Stimulated activated CD4-positive, alpha-beta T cell treated with anti-CD3 and anti-CD28 coated beads, Interleukin-4, amount 100 ng/mL, for 48 hours (primary cell): ENCODE measurements at places on chromosomes 7 and 10.

- no peak for DNase-seq
Measured at GRCh38 chr10:105837951-105838350, 1196.9 kb downstream of the SORCS3 start.

- no peak for DNase-seq
Measured at GRCh38 chr7:143408686-143409561, at the start of gene EPHA1. Gene EPHA1 (minus strand): TSS chr7:143408856. CDS start chr7:143408805, 51 bp downstream.

- DNase-seq, result no peak
Measured at GRCh38 chr7:50664937-50665336, 99.7 kb upstream of the DDC start.

GRCh38 chr7:111363099-111363498 lies 199.2 kb downstream of the IMMP2L start:
- no peak for DNase-seq

DNA sequence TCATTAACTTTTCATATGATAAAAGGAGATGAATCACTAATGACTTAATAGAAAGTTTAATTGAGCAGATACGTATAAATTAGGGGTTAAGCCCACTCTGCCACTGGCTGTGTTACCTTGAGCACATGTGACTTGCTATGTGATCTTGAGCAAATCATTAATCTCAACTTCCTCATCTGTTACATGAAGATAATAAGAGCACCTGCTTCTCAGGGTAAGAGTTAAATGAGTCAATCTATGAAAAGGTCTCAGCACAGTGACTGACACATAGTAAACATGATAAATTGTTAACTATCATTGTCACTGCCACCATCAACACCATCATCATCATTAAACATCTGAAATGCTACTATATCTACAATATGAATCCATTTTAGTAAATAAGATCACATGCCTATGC lies 110.8 kb downstream of the TPK1 start:
- DNase-seq, result no peak

DNA sequence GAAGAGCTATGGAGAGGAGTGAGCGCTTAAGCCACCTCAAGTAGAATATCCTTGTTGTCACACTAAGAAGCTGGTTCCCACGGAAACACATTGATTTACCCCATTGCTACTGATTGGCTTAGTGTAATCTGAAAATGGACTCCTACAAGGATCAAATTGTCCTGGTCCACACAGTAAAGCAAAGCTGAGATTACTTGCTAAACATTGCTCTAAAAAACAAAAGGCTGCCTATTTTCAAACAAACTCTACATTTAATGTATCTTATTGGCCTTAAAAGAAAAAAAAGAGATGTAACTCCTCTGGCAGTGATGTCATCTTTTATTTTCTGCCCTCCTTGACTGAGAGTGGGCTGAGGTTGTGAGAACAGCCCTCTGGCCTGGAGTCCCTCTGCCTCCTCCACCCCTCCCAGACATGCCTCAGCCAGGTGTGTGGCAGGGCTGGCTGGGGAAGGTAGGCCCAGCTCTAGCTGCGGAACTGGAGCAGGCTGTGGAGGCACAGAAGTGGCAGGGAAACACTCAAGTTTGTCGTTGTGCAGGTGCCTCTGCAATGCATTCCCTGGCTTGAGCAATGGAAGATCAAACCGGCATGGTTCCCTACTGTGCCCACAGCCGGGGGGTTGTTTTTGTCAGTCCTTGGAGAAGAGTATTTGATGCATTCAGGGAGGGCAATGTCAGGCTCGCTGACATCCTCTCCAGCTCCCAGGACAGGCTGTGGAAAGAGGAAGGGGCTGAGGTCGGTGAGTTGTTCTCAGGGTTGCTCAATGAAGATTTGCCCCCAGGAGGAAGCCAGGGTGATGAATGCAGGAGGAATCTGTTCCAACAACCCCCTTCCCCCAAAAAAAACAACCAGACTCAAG lies 9.1 kb downstream of the KLF6 start:
- no peak for DNase-seq

- no peak for DNase-seq
Measured at GRCh38 chr7:158563051-158563450, 24.6 kb downstream of the PTPRN2 start.

GRCh38 chr10:56231436-56231835 lies 129.6 kb downstream of the ZWINT start:
- no peak for DNase-seq

DNA sequence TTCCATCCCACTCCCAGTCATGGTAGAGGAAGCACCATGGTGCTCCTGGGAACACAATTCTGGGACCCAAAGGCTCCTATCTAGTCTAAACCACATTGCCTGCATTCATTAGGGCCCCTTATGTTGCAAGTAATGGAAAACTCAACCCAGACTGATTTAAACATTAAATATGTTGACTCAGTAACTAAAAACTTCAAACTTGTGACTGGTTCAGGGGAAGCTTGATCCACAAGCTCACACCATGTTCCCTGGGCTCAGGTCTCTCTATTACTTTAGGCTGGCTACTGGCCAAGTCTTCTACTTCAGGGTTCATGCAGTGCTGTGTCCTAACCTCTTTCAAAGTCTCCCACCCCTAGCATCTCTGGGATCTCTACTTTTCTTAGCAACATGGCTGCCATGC lies 13.1 kb downstream of the WNT16 start:
- DNase-seq, result no peak

- DNase-seq, result no peak
Measured at GRCh38 chr10:126062131-126063032, 166.0 kb downstream of the FANK1 start.

- no peak for DNase-seq
Measured at GRCh38 chr7:41956705-41957104, 253.8 kb upstream of the INHBA start.

DNA sequence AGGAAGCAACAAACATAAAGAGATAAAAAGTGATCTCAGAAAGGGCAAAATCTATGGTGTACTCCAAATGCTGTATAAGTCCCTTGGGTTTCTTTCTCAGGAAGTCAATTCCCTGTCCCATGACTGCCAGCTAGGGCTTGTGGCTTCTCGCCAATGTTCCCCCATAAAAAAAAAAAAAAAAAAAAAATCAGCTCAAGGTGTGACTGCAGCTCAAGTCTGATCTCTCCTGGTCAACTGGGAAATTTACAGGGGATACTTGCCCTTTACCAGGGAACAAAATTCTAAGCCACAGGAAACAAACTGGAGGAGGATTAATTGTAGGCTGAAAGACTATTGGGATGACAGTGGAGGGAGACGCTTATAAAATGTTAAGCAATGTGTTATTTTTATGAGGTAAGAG lies 76.0 kb downstream of the PCGF5 start:
- no peak for DNase-seq
